Inflammatory macrophage treated with lipopolysaccharide for 4 hours (primary cell): ENCODE measurements at places on chromosomes 2 and 18.

- DNase-seq = no peak
Measured at GRCh38 chr2:31151501-31151900, 13.3 kb upstream of the GALNT14 start.

- no peak for DNase-seq
Measured at GRCh38 chr2:199100326-199101110, 357.2 kb downstream of the SATB2 start.

DNA sequence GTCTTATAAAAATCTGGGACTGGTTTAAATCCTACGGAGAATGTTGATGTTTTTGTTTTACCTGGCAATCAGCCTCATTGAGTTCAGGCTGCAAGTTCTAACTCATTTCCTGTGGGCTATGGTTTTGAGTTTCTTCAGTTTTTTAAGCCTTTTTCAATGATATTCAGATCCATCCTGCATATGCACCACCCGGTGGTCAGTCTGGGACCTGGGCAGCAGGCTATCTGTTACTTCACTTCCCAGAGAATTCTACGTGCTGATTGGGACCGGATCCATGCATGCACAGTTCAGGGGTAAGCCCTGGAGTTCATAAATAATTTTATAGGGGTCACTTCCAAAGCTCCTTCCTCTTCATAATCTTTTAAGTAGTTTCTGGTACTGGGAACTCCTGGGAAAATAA lies 339.2 kb upstream of the HNRNPA3 start:
- DNase-seq = no peak

- peak; percentile 27 for DNase-seq
Measured at GRCh38 chr2:36352701-36353100, 2.9 kb upstream of the CRIM1 start.

GRCh38 chr2:160970052-160970965 lies 189.9 kb upstream of the TANK start:
- DNase-seq = peak; percentile 47
